ENCODE measurements at places on chromosomes 16 and 17. TPM values are rescaled to one million over a fixed set of nuclear protein-coding genes. Genes with fewer than 3 reads are reported as not detected.
A peak's percentile ranks its signal among the peaks of the same experiment; 100 is the strongest.

Gene CARD14
- 27.3 TPM for total RNA-seq

Gene COX6A2
- 3.9 TPM for total RNA-seq

Gene C17orf50
- total RNA-seq = not detected

Gene TP53TG3
- not detected for total RNA-seq

Gene TBC1D3E
- not detected for total RNA-seq

Gene TMEM238L
- 7.7 TPM for total RNA-seq

Gene OR2C1
- total RNA-seq = not detected

Gene PPM1E
- 4.1 TPM for total RNA-seq

Gene KRTAP29-1
- total RNA-seq = not detected

DNA sequence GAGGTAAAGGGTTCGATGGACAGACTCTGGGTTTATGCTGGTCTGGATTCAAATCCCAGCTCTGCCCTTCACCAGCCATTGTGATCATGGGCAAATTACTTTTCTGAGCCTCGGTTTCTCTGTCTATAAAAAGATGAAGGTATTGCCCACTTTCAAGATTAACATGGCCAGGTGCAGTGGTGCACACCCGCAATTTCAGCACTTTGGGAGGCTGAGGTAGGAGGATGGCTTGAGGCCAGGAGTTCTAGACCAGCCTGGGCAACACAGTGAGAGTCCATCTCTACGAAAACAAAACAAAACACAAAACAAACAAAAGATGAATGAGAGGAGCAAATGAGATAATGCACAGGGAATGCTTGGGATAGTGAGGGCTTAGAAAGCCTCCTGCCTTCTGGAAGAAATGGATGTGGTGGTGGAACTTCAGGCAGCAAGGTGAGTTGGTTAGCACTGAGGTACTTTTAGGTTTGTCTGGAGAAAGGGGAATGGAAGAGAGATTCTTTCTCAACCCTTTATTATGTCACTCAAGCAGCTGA, 8.5 kb downstream of the ADGRG3 start:
- no peak for DNase-seq
- H3K27me3 ChIP-seq = no peaks in the 10 kb centered on the region
- no peak overlapping the region for H3K4me3 ChIP-seq
- H3K36me3 ChIP-seq = no peaks in the 10 kb centered on the region

DNA sequence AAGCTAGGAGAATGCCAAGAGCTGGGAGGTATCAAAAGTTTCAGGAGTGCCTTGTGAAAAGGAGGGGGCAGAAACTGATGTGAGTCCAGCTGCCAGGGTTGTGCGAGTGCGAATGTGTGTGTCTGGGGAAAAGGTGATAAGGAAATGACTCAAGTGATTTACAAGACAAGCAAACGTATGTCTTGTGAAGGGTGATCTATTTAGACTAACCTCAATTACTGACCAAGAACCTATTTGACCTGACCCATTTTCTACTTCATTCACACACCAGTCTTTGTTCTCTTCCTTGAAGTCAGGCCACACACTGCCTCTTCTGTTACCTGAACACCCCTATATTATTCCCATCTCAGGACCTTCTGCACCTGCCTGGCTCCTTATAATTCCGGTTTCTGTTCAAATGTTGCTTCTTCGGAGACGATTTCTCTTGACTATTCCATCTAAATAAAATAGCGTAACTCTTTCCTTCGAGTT, 1.0 kb downstream of the GDE1 start:
- H3K4me3 ChIP-seq = peak overlapping the region; percentile 82
- H3K27ac ChIP-seq = peak overlapping the region; percentile 90
- no peak for DNase-seq
- no peaks in the 10 kb centered on the region for H3K36me3 ChIP-seq
- H3K27me3 ChIP-seq = no peaks in the 10 kb centered on the region

- H3K36me3 ChIP-seq = no peaks in the 10 kb centered on the region
- no peaks in the 10 kb centered on the region for H3K4me1 ChIP-seq
- H3K27me3 ChIP-seq = no peaks in the 10 kb centered on the region
- no peak overlapping the region for H3K27ac ChIP-seq
- no peak for DNase-seq
Observed at GRCh38 chr17:82400830-82401229, 17.3 kb upstream of the HEXD start.

GRCh38 chr17:10631048-10631700, 25.9 kb downstream of the MYH3 start:
- no peaks in the 10 kb centered on the region for H3K36me3 ChIP-seq
- no peak for DNase-seq
- no peaks in the 10 kb centered on the region for H3K27me3 ChIP-seq
- H3K4me1 ChIP-seq = no peaks in the 10 kb centered on the region
- H3K27ac ChIP-seq = no peak overlapping the region

GRCh38 chr17:350706-351448, 1.7 kb downstream of the RPH3AL start:
- H3K27ac ChIP-seq = peak overlapping the region; percentile 82
- H3K36me3 ChIP-seq = no peaks in the 10 kb centered on the region

DNA sequence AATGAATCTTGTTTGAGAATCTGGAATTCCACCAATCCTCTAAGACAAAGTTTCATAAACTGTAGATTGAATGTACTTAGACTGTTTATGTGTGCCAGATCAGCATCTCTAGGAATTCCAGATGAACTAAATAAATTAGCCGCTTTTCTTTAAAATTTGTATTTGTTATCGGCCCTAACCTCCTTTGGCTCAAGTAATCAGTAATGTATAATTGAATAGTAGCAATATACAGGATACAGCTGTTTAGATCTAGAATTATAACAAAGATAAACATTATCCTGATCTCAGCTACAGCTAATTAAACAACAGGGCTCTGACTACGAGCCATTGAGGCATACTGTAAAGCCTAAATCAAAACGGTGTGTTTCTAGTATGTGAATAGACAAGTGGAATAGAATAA, 120.3 kb downstream of the CYB561 start:
- no peak for DNase-seq
- H3K27ac ChIP-seq = no peak overlapping the region
- no peak overlapping the region for H3K4me3 ChIP-seq
- no peaks in the 10 kb centered on the region for H3K36me3 ChIP-seq
- H3K4me1 ChIP-seq = no peaks in the 10 kb centered on the region

- no peak overlapping the region for H3K4me3 ChIP-seq
- H3K27me3 ChIP-seq = no peaks in the 10 kb centered on the region
- H3K36me3 ChIP-seq = no peaks in the 10 kb centered on the region
- no peak for DNase-seq
- peaks cover 6% of the 10 kb centered on the region for H3K4me1 ChIP-seq
Observed at GRCh38 chr16:22721511-22722100, 92.4 kb upstream of the HS3ST2 start.

- peaks cover 4% of the 10 kb centered on the region for H3K36me3 ChIP-seq
- no peak overlapping the region for H3K27ac ChIP-seq
- DNase-seq = no peak
- no peaks in the 10 kb centered on the region for H3K27me3 ChIP-seq
Observed at GRCh38 chr16:89096768-89097391, 3.2 kb downstream of the ACSF3 start.

DNA sequence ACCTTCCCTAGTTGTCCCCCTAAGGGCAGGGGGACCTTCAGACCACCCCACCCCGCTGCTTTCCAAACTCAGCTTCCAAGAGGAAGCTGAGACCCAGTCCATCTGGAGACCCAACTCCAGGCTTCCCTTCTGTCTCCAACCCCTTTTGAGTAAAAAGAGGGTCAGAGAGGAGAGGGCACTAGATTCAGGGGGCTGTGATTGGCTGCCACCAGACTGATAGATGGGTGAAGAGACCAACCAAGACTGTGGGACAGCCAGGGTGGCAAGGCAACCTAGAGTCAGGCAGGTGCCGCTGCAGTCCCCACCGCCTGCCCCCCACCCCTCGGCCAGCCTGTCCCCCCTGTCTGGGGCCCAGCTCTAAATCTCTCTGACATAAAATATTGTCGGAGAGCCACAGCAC, 92.5 kb downstream of the SDK2 start:
- DNase-seq = no peak
- H3K36me3 ChIP-seq = no peaks in the 10 kb centered on the region
- H3K4me3 ChIP-seq = no peak overlapping the region
- H3K27me3 ChIP-seq = no peaks in the 10 kb centered on the region
- H3K27ac ChIP-seq = no peak overlapping the region

GRCh38 chr17:70478902-70479301, 309.6 kb downstream of the KCNJ2 start:
- H3K36me3 ChIP-seq = no peaks in the 10 kb centered on the region
- no peak for DNase-seq
- H3K27me3 ChIP-seq = no peaks in the 10 kb centered on the region
- H3K4me1 ChIP-seq = no peaks in the 10 kb centered on the region

GRCh38 chr17:44354582-44355561, 8.8 kb downstream of the FAM171A2 start:
- peaks cover 7% of the 10 kb centered on the region for H3K36me3 ChIP-seq
- H3K27ac ChIP-seq = no peak overlapping the region
- no peak overlapping the region for H3K4me3 ChIP-seq

DNA sequence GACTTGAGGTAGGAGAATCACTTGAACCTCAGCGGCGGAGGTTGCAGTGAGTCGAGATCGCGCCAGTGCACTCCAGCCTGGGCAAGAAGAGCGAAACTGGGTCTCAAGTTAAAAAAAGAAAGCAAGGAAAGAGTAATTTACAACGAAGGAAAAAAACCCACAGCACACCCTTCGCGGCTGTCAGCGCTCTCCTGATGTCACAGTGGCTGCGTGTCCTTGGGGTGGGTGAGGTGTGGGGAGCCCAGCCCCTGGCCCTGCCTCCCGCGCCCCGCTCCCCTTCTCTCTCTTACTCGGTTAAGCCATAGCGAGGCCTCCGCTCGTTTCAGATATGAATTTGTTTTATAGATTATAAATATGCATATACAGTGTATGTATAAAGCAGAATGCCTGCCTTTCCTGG, 740 bp upstream of the JPT2 start:
- DNase-seq = no peak
- H3K4me1 ChIP-seq = peaks cover 2% of the 10 kb centered on the region
- no peaks in the 10 kb centered on the region for H3K36me3 ChIP-seq
- peak overlapping the region; percentile 76 for H3K4me3 ChIP-seq
- H3K27ac ChIP-seq = peak overlapping the region; percentile 85

DNA sequence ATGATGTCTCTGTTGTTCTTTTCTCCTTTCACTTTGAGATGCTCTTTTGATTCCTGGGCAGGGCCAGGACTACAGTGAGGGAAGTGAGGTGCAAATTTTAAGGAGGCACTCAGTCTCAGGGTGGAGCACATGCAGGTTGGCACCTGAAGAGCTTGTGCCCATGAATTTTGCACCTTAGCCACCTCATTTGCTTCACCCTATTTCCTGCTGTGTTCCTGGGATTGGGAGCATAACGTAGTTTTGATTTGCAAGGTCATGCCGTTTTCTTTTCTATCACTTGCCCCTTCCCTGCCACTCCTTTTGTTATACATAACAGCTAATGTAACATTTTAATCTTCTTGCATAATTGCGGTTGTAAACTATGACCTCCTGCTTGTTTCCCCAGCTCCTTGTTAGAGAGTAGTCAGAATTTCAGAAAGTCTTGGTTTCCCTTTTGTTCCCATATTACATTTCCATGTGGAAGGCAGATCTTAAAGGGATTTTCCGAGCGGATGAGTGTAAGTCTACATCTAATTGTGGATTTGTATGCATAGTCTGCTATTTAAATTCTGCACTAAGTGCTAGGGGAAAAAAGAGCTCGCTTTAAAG, 9.8 kb downstream of the PMFBP1 start:
- DNase-seq = no peak
- H3K36me3 ChIP-seq = no peaks in the 10 kb centered on the region
- no peak overlapping the region for H3K4me3 ChIP-seq
- H3K4me1 ChIP-seq = no peaks in the 10 kb centered on the region
- no peaks in the 10 kb centered on the region for H3K27me3 ChIP-seq

DNA sequence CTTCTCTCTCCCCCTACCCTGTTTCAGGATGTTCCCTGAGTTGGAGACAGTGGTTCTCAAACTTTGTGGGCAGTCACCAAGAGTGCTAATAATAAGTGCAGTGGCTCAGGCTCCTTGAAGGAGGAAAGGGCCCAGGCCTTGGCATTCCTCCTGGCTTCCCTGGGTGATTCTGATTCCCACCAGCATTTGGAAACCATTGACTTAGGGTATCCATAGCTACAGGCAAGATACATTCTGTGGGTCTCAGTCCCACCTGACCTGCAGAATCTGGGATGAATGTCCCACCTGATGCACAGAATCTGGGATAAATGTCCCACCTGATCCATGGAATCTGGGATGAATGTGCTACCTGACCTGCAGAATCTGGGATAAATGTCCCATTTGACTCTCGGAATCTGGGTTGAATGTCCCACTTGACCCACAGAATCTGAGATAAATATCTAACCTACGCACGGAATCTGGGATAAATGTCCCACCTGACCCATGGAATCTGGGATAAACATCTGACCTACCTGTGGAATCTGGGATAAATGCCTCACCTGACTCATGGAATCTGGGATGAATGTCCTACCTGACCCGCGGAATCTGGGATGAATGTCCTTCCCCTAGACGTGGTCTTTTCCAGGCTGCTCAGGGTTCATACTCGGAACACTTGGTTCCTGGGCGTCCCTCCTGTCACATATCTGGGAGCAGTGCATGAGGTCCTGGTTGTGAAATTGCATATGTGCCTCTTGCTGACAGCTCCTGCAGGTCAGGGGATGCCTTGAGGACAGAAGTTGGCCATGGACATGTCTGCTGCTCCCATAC, 136.7 kb upstream of the HS3ST2 start:
- no peak overlapping the region for H3K27ac ChIP-seq
- H3K4me3 ChIP-seq = no peak overlapping the region
- no peaks in the 10 kb centered on the region for H3K36me3 ChIP-seq
- H3K27me3 ChIP-seq = no peaks in the 10 kb centered on the region

DNA sequence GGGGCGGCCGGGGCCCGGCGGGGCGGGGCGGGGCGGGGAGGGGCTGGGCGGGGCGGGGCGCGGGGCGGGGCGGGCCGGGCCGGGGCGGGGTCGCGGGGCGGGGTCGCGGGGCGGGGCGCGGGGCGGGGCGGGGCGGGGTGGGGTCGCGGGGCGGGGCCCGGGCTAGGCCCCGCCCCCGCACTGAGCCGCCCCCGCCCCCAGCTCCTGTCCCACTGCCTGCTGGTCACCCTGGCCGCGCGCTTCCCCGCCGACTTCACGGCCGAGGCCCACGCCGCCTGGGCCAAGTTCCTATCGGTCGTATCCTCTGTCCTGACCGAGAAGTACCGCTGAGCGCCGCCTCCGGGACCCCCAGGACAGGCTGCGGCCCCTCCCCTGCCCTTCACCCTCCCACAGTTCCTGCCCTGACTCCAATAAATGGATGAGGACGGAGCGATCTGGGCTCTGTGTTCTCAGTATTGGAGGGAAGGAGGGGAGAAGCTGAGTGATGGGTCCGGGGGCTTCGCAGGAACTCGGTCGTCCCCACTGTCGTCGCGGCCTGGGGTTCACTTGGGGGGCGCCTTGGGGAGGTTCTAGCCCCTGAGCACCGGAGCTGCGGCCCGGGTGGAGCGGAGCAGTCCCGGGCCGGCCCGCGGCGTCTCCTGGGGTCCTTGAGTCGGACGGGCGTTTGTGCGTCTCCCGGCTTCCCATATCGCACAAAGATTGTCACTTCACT, 795 bp upstream of the HBM start:
- peaks cover 13% of the 10 kb centered on the region for H3K4me1 ChIP-seq
- no peak overlapping the region for H3K27ac ChIP-seq
- peaks cover 26% of the 10 kb centered on the region for H3K27me3 ChIP-seq
- DNase-seq = no peak
- no peak overlapping the region for H3K4me3 ChIP-seq
